Activated CD8-positive, alpha-beta memory T cell treated with anti-CD3 and anti-CD28 coated beads, Interleukin-2, amount 50 U/mL, for 4 hours (primary cell): ENCODE measurements at places on chromosomes 7 and 10.

DNA sequence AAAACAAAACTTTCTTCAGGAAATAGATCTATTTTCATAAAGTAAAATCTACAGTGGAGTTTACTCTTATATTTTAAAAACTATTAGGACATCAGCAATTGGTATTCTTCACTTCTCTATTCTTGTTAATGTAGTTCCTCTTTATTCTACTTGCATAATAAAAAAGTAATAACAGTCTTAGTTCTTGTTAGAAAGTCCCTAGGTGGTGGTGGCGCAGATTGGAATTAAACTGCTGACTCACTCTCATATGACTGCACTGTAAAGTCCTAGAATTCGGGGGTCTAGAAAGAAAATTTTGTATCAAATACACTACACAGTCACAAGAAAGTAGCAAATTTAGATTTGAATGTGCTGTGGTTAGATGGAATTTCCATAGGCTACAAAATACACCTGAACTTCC lies 44.6 kb upstream of the TES start:
- DNase-seq, result no peak

DNA sequence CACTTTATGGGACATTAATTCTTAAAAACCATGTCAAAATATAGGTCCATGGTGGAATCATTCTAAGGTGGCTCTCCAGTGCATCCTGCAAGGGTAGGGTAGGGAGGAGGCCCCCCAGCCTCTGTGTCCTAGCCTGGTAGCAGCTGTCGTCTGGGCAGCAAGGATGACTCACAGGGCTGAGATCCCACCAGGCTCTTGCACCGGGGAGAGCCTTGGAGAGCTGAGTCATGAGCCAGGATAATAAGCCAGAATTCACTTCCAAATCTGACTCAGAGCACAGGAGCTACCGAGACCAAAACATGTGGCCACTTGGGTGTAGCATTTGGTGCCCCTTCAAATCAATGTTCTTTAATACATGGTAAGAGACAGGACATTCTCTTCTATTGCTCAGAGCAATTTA lies 298.5 kb downstream of the NEBL start:
- no peak for DNase-seq

GRCh38 chr7:30684351-30684750 lies 2.1 kb upstream of the CRHR2 start:
- DNase-seq, result no peak

- DNase-seq, result no peak
Observed at GRCh38 chr7:105911961-105912575, 35.7 kb upstream of the ATXN7L1 start.

DNA sequence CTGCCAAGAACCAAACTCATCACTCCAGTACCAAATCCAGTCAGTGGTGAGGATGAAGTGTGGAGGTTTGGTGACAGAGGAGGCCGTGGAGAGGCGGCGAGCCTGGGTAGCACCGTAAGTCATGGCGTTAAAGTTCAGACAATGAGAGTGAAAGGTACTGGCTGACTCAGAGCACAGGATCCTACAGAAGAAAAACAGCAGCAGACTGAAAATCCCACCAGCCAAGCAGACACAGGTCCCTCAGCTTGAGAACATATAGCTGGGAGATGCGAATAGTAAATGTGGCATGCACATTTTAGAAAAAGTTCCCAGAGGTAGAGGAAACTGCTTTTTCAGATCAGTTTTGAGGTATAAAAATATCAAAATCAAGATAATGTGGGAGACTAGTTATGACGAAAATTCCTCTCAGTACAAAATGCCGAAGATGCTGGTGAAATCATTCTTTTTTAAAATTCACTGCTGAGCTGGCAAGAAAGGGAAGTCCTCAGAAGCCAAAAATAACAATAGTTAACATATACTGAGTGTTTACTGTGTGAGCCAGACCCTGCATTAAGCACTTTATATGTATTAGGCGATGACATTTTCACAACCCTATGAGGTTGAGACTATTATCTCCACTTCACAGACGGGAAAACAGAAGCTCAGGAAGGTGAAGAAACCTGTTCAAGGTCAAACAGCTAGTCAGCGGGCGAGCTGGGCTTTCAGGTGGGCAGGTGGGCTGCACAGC lies 20.9 kb downstream of the PARP12 start:
- no peak for DNase-seq

DNA sequence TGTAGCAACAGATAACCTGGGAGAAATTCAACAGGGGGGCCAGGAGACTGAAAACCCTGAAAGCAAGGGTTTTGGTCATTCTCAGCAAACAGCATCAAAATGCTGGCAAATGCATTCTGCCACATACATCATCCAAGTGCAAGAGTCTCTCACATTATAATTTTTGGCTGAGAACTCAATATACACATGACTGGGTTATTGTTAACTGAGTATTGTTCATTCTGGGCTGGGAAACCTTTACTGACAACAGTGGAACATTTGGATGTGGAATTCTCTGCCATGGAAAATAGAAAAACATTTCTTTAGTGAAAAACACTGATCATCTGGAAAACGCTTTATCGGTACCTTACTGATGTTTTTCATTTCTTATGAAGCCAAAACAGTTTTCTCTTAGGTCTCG lies 73.1 kb upstream of the MET start:
- DNase-seq, result no peak

DNA sequence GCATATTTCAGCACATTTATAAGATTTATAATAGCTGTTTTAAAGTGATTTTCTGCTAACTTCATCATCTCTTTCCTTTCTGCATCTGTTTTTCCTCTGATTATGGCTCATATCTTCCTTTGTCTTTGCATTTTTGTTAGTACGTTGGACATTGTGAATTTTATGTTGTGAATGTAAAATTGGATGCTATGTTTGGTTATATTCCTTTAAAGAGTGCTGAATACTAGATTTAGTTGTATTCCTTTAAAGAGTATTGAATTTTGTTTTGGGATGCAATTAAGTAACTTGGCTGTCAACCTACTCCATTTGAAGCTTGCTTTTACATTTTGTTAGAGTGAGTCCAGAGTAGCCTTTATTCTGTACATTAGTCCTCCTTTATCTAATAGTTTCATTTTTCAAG lies 81.2 kb downstream of the ZNF777 start:
- no peak for DNase-seq

GRCh38 chr7:24366876-24367275 lies 82.9 kb downstream of the NPY start:
- no peak for DNase-seq

DNA sequence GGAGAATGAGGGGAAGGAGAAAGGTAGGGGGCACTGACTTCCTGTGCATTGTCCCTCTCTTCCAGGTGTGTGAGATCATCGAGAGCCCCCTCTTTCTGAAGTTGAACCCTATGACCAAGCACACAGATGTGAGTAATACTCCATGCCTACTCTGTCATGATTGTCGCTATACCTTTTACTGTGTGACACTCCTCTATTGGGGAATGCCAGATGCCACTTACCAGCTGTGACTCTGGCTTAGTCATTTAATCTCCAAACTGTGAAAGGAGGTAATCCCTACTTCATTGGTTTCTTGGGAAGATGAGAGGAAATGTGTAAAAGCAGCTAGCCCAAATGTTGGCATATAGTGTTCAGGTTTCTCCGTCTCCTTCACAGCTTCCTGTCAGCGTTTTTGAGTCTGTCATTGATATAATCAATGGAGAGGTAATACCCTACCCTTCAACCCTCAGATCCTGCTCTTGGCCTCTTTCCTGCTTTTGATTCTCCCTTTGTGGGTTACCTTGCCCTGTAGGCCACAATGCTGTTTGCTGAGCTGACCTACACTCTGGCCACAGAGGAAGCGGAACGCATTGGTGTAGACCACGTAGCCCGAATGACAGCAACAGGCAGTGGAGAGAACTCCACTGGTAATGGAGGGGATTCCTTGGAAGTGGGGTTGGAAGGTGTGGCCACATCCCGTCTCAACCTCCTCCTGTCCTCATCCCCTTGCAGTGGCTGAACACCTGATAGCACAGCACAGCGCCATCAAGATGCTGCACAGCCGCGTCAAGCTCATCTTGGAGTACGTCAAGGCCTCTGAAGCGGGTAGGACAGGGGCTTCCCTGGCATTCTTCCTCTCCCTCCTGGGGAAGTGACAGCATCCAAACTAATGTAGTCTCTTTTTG lies 2.0 kb downstream of the COPS6 start:
- no peak for DNase-seq

DNA sequence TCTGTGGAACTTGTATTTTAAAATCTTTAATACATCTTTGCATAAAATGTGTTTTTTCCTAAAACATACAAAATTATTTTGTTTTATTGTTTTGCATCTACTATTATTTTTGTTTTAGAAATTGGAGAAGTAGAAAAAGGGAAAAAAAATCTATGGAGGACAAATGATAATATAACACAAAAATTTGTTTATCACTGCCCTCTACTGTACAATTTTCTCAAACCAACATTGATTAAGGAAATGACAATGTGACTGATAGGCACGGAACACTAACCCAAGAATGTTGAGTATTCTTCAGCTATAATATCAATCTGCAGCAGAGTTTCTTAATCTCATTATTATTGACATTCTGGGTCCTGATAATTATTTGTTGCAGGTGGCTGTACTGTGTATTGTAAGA lies 9.5 kb upstream of the ING3 start:
- DNase-seq, result no peak

DNA sequence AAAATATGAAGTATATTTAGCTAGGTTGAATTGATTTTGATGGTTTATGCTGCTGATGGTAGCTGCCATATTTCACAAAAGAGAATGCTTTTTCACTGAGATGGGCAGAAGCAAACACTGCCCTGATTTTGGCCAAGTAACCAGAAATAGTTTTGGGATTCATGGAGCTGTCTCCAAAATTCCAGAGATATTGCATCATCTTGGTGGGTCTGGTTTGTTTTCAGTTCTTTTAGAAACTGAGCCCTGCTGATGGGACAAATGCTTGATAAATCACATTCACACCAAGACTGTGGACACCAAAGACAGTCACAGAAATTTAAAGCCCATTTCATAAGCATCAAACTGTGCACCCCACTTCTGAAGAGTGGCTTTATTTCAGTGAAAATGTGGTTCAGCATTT lies 140.5 kb downstream of the BICC1 start:
- no peak for DNase-seq

- peak; percentile 70 for DNase-seq
Observed at GRCh38 chr7:101363734-101364374, 1.2 kb downstream of the COL26A1 start.

- no peak for DNase-seq
Observed at GRCh38 chr10:97058521-97058920, 127.2 kb downstream of the SLIT1 start.

- DNase-seq, result no peak
Observed at GRCh38 chr10:121702351-121703320, 104.4 kb upstream of the FGFR2 start.

GRCh38 chr10:67936416-67936815 lies 52.0 kb downstream of the SIRT1 start:
- DNase-seq, result no peak

DNA sequence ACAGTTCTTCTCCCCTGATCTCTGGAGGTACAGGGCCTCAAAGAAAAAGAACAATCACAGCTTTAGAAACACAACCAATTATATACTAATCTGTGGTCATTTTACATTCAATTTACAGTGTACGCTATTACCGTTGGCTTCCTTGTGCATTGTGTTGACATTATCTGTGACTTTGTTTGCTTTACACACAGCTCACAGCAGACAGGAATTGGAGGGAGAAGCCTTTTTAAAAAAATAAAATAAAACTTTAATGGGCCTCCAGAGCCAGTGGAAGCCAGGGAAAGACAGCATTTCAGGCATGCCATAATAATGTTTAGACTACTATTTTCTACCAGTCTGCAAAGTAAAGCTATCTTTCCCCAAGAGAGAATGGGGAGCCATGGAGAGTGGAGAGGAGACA lies 179.0 kb upstream of the ADO start:
- DNase-seq, result no peak

GRCh38 chr7:66267249-66267648 lies 62.1 kb downstream of the TPST1 start:
- no peak for DNase-seq

- DNase-seq, result no peak
Observed at GRCh38 chr10:105827133-105827532, 1186.0 kb downstream of the SORCS3 start.

DNA sequence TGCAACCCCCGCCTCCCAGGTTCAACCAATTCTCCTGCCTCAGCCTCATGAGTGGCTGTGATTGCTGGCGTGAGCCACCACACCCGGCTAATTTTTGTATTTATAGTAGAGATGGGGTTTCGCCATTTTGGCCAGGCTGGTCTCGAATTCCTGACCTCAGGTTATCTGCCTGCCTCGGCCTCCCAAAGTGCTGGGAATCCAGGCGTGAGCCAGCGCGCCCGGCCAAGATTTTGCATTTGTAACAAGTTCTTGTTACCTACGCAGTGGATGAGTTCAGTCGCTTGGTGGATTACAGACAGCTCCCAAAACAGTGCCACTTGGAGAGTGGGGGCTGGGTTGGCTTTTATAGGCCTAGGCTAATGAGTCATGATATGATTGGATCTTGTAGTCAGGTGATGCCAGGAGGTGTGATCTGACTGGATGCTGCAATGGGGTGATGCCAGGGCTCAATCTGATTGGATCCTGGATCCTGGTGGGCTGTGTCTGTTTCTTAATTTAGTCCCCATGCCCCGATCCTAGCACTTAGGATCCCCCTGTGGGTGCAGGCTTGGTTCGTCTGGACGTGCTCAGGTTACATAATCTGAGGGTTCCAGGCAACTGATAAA lies 20.3 kb downstream of the SBDS start:
- no peak for DNase-seq

- no peak for DNase-seq
Observed at GRCh38 chr7:4836206-4836661, 25.6 kb downstream of the PAPOLB start.

GRCh38 chr10:113177156-113177935 lies 227.3 kb downstream of the TCF7L2 start:
- no peak for DNase-seq

DNA sequence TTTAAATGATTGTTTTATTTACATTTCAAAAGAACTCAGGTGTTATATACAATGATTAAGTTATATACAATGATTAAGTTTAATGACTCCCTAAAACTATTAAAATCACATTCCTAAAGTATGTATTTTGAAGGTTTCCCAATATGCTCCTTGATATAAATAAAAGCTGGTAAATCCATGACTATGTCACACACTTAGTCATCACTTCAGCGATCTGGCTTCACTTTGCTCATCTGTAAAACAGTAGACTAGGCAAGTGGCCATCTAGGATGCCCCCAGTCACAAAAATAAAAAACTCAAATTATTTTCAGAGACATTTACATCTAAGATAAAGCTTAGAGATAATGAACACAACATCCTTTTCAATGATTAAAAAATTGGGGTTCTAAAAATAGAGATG lies 10.8 kb downstream of the ICA1 start:
- DNase-seq, result no peak

DNA sequence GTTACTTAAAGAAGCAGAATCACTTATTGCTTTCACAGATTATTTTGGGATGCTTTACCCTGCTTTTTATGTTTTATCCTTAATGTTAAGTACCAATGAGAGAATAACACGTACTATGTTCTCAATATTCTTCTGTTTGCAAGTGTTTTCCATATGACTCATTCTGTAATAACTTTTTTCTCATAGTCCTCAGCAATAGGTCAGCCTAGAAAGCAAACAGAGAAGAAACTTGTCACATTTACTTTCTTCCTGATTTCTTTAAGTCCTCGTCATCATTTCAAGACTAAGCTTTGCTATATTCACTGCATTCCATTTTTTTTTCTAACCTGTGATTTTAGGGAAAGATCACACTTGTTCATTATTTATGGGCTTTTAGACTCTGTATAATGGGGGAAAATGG lies 6.8 kb upstream of the AGR2 start:
- DNase-seq, result no peak

GRCh38 chr10:6840201-6840691 lies 260.2 kb upstream of the PRKCQ start:
- no peak for DNase-seq

- no peak for DNase-seq
Observed at GRCh38 chr7:264541-265191, 25.3 kb upstream of the FOXL3 start.
